ENCODE measurements at places on chromosomes 12 and 14.

DNA sequence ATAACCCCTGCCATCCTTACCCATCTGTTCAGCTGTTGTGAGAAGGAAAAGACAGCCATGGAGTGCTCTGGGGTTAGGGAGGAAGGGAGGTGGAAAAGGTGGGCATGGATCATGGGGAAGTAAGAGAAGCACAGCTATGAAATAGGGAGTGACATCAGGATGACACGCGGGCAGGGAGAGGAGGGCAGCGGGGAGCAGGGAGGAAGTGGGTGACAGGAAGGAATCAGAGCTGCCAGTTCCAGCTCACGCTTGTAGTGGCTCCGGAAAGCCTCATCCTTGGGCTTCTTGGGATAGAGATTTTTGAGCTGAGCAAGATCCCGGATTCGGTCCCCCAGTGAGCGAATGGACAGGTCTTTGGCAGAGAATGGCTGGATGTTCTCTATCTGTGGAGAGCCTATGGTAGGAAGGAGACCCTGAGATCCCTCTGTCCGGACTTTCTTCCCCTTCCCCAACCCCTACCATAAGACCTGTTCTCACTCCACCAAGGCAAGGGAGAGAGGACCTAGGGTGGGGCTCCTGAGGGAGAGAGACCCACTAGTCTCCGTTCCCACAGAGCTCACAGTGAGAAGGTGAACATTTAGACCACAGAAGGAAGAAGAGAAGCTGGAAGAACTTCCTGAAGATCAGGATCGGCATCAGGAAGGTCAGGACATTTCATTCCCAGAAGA is 10.3 kb downstream of the NAB2 start:
- DNase-seq: no peak

DNA sequence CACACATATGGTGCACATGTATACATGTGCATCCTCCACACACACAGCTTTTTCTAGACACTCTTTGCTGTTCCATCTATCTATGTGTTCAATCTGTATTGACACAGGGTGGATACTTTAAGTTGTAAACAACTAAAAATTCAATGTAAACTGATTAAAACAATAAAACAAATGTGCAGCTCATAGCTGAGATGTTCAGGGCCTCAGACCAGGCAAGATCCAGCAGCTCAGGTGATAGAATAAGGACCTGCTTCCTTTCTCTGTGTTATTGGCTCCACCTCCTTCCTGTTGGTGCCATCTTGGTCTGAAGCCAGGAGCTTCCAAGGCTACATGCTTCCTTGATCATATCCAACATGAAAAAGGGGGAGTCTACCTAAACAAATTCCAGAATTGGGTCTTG is 158.1 kb upstream of the RFLNA start:
- no peak for DNase-seq

GRCh38 chr14:97485201-97485600 is 688.0 kb downstream of the VRK1 start:
- DNase-seq: no peak

DNA sequence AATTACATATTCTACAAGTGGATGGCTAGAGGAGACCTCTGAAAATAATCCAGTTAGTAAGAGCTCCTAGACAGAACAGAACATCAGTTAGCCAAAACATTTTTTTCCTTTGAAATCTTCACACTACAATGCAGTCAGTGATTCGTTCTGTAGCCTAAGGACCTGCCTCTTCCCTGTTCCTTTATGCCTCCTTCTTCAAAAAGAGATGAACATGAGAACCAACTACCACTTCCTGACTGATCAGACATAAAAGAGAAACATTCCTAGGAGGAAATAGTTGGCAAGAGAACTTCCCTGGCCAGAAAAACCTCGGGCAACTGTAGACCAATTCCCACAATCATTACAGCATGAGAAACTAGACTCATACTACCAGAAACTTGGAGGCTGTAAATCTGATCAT is 29.4 kb downstream of the ITPR2 start:
- no peak for DNase-seq

DNA sequence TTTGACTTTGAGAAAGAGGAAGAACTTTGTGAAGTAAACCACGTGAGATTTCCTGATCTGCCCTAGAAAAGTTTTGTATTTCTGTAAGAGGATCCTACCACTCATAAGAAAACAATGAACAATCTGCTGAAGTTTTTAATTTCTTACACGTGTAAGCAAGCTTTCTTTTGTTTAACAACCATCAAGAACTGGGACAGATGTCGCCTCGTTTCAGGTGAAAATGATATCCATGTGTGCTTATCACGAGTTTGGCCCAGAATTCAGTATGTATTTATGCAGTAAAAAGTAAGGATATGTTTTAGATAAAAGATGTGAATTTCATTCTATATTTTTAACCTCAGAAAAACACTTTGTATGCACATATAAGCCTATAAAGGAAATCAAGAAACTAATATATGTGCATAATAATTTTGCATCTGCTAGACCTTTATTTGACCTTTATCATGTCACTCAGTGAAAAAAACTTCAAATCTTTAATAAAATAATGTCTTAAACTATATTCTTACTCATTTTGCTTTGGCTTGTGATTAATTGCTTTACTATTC is 56.9 kb upstream of the DHRS4 start:
- DNase-seq: no peak

DNA sequence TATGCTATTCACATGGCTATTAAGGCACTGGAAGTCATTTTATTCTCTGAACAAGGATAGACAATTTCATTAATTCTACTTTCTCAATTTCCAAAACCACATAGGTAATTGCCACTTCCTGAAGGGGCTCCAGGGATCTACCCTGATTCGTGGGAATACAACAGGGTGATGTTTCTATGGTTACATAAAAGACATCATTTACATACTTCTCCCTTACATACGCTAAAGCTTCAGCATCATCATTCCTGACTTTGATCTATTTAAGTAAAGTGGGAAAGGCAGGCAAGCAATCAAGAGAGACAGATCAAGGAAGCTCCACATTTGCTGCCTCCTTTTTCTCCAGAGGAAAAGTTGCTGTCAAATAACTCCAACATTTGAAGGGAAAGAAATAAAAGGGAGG is 118.8 kb upstream of the SINHCAF start:
- no peak for DNase-seq

All from activated CD8-positive, alpha-beta memory T cell treated with anti-CD3 and anti-CD28 coated beads for 48 hours (primary cell).